HT-29 (cell line): ENCODE measurements at places on chromosomes 12 and 14. TPM values are rescaled to one million over a fixed set of nuclear protein-coding genes. Genes with fewer than 3 reads are reported as not detected.

DNA sequence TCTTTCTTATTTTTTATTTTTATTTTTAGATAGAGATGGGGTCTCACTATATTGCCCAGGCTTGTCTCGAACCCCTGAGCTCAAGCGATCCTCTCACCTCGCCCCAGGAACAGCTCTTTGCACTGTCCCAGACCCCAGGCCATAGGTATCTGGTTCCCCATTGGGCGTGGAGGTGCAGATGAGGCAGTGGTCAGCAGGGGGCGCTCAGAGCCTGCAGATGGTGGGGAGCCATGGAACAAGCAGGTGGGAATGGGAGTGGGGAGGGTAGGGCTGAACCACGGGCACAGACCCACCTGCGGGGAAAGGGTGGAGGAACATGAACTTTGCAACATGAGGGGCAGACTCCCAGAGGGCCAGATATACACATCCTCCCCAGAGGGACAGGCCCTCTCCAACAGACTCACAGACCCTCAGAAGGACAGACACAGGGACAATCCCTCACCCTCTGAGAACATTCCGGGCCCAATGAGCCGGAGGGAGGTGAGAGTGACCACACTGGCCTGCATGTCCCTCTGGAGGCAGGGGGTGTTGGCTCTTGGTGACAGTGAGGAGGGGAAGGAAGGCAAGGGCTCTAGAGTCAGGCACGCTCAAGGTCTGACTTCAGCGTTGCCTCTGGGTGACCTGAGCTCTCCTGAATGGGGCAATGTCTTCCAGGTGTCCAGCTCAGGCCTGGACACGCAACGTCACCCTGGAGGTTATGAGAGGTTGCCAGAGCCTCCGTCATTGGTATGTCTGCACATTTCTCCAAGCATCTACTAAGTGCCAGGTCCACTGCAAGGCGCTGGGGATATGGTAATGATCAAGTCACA, 34.9 kb downstream of the KRT80 start:
- peak; percentile 84 for DNase-seq

- no peak for DNase-seq
These were observed 46.8 kb downstream of the IQSEC3 start for GRCh38 chr12:113347-113746.

GRCh38 chr12:41652981-41653380, 464.9 kb downstream of the PDZRN4 start:
- no peak for DNase-seq

DNA sequence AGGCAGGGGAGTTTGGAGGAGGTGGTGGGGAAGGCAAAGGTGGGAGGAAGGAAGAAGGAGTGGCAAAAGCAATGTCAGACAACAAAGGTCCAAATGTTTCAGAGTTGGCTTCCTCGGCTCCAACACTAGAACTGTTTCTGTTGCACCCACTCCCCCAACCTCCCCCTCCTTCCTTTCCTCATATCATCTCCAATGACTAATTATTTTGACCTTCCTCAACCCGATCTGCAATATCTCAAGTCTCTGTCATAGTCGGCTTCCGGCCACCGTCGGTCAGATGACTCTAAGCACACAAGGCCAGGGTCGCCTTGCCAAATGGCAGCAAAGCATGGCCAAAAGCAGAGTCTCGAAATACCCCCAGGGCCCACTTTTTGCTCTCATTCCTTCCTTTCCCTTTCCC, 637.0 kb upstream of the TBX3 start:
- no peak for DNase-seq

DNA sequence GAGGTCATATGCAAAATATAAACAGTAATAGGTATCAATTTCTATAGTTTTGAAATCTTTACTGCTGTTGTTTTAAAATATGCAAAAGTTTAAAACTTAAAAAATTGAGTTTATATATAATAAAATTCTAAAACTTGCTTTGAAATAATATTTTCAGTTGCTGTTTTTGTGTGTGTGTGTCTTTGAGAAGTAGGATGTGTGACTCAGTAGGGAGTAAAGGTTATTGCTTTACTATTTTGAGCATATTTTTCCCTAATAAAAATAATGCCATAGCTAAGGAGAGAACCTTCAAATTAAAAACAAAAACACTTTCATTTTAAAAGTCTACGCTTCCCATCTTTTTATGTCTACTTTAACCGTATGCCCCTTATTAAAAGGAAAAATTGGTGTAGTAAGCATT, 238.1 kb downstream of the FBXL14 start:
- DNase-seq = no peak

DNA sequence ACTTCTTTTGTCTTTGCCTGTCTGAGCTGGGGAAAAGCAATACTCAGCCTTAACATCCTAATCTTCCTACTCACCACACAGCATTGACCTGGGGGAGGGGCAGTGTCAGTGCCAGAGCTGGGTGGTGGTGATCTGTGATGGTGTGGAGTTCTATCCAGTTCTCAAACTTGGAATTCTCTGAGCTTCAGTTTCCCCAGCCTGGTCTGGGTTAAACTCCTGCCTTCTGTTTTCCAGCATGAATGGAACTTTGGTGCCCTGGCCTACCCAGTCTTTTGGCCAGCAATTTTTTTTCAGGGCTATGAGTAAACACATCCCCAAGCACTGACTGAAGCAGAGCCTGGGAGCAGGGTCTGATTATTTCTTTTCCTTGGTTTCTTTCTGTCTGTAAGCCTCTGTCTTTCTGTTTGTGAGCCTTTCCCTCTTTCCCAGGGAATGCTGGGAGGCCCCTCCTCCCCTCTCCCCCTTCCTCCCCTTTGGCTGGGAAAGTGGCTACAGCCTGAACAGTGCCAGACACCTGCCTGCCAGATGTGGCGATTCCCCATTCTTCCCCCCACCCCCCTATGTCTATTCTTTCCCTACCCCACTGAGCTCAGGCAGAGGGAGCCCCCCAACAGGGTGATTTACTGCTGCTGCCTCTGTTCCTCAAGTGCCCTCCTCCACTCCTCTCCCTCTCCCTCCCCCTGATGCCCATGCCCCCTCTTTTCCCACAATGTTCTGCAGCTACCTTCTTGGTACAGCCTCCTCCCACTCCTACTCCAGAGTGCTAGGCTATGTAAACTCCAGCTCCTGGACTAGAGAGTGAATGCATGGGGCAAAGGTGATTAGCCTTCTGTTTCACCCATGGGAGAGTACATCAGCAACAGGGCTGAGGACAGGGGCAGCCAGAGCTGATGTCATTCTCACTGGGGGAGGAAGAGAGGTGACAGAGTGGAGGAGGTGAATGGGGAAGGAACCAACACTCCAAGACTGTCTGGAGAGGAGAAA, 11.1 kb downstream of the GPR84 start:
- no peak for DNase-seq

GRCh38 chr14:63726499-63726898, 1.4 kb downstream of the SGPP1 start:
- no peak for DNase-seq

GRCh38 chr14:89466944-89467343, 49.9 kb upstream of the FOXN3 start:
- DNase-seq = no peak

GRCh38 chr12:89353823-89354611, 1.7 kb upstream of the DUSP6 start:
- DNase-seq = peak; percentile 88

DNA sequence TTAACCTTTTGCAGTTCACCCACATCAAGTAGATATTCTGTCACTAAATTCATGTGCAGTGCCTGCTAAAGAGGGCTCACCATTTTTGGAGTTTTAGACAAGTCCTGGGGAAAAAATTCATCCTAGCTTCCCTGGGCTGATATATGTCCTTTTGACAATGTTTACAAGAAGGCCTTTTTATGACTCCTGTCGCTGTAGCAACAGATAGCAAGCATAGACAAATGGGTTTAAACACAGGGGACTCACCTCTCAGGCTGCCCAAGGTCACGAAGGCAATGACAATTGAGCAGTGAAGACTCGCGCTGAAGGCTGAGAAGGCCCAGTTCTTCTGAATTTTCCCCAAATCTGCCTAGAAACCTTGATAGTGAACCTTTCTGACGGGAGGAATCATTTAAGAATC, 150.7 kb upstream of the CPM start:
- DNase-seq = no peak

DNA sequence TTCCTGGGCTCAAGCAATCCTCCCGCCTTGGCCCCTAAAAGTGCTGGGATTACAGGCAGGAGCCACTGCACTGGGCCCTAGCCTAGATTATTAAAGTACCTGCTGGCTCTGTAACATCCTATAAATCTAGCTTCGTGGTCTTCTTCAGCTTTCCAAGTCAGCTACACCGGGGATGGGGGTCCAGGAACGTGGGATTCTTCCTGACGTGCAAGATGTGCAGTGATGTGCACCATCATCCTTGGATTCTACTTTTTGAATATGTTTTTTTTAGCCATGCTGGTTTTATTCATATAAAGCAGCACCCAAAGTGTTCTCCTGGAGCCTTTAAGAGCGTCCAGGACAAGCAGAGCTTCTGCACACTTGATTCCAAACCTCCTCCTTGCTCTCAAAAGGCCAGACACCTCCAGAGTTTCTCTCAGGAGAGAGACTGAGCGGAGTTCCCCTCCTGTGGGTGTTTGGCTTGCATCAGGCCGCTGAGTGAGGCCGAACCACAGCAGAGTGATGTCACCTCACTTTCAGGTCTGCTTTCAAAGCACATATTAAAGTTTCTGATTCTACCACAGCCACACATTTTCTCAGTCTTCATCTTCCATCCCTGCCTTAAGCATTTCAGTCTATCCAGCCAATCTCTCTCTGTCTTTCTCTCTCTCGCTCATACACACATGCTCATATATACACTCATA, 33.4 kb downstream of the VCPKMT start:
- DNase-seq = no peak

GRCh38 chr12:80241576-80242273, 142.4 kb downstream of the OTOGL start:
- no peak for DNase-seq

ZNF84 gene
- 4.5 and 5.9 TPM in 2 replicates for total RNA-seq

KRT78 gene
- total RNA-seq = not detected in 2 replicates

C12orf54 gene
- total RNA-seq = not detected in 2 replicates

RTL1 gene
- not detected in 2 replicates for total RNA-seq

DHRS1 gene
- 19.7 and 20.1 TPM in 2 replicates for total RNA-seq

RABGGTA gene
- total RNA-seq = 32.1 and 34.4 TPM in 2 replicates

C12orf56 gene
- total RNA-seq = not detected in 2 replicates

NKX2-1 gene
- not detected in 2 replicates for total RNA-seq

ENO2 gene
- total RNA-seq = 7.7 and 9.1 TPM in 2 replicates

SLC10A1 gene
- not detected in 2 replicates for total RNA-seq
